Muscle of leg (tissue), 16 donors: ENCODE measurements at places on chromosomes 1 and 21.

DNA sequence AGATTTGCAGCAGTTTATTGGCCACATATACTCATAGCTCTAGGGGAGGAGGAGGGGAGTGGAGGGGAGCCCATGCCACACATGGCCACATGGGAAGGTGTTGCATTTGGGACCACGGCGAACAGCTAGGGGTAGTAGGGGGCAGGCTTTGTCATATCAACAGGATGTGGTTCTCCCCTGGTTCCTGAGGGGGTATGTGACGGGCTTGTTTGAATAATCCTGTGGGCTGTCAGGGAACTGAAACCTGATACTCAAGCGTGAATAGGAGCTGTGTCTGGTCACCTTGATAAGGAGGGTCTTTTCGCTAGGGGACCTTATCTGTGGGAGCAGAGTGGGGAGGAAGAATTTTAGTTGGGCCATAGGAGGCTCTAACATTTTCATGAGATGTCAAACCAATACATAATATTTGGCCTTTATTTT is 264.7 kb downstream of the CTH start:
- H3K4me3 ChIP-seq, result no peak overlapping the region
- no peaks in the 10 kb centered on the region for H3K4me1 ChIP-seq
- no peaks in the 10 kb centered on the region for H3K27me3 ChIP-seq
- H3K36me3 ChIP-seq, result no peaks in the 10 kb centered on the region
- DNase-seq, result no peak

DNA sequence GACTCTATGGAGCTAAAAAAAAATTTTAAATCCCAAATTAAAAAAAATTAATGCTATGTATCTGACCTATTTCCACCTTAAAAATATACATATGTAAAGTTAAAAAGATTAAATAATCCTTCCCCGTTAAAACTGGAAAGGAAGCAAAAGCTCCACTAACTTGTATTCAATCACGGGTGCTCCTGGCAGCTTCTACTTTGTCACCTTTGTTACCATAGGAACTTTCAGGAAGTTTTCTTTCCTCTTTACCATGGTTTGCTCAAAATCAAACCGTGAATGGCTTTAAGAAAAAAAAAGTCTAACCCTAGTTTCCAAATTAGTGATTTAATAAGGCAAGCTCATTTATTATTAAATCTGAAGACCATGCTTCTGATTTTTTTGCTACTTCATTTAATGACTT is 3.5 kb downstream of the GPATCH2 start:
- H3K4me1 ChIP-seq, result peaks cover 5% of the 10 kb centered on the region
- no peak overlapping the region for H3K27ac ChIP-seq
- H3K4me3 ChIP-seq, result no peak overlapping the region
- peak; percentile 30 for DNase-seq
- no peaks in the 10 kb centered on the region for H3K36me3 ChIP-seq
- no peaks in the 10 kb centered on the region for H3K27me3 ChIP-seq

- no peaks in the 10 kb centered on the region for H3K27me3 ChIP-seq
- H3K4me3 ChIP-seq, result no peak overlapping the region
- DNase-seq, result peak; percentile 49
- no peaks in the 10 kb centered on the region for H3K36me3 ChIP-seq
Measured at GRCh38 chr1:183075861-183076260, 52.6 kb downstream of the LAMC1 start.

GRCh38 chr1:223341121-223341520 is 22.9 kb downstream of the SUSD4 start:
- H3K36me3 ChIP-seq, result no peaks in the 10 kb centered on the region

- H3K27ac ChIP-seq, result no peak overlapping the region
- H3K36me3 ChIP-seq, result no peaks in the 10 kb centered on the region
- no peaks in the 10 kb centered on the region for H3K27me3 ChIP-seq
- H3K4me1 ChIP-seq, result peaks cover 15% of the 10 kb centered on the region
- DNase-seq, result no peak
- H3K4me3 ChIP-seq, result no peak overlapping the region
Measured at GRCh38 chr1:234512451-234512861, 33.5 kb upstream of the TARBP1 start.

DNA sequence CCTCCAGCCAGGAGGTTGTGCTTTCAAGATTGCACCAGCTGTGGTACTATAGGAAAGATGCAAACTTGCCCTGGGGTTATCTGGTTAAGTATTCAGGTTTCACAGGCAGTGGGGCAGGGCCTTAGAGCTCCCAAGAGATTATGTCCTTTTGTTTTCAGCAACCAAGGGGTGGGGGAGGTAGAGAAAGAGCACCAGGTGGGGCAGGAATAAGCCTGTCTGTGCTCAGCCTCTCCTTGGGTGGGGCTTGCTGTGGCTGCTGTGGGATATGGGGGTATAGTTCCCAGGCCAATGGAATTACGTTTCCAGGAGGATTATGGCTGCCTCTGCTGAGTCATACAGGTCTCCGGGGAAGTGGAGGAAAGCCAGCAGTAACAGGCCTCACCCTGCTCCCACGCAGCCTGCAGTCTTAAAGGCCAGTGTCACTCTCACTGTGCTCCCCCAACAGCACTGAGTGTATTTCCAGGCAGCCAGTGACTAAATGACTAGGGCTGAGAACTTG is 508.6 kb downstream of the RWDD3 start:
- peaks cover 4% of the 10 kb centered on the region for H3K4me1 ChIP-seq
- no peaks in the 10 kb centered on the region for H3K36me3 ChIP-seq
- peak; percentile 50 for DNase-seq
- H3K27ac ChIP-seq, result no peak overlapping the region

- no peak for DNase-seq
- H3K27ac ChIP-seq, result no peak overlapping the region
- peaks cover 4% of the 10 kb centered on the region for H3K27me3 ChIP-seq
- H3K4me1 ChIP-seq, result peaks cover 5% of the 10 kb centered on the region
Measured at GRCh38 chr1:22646384-22646783, 3.0 kb downstream of the C1QC start.

GRCh38 chr1:226875641-226876295 is 5.4 kb downstream of the PSEN2 start:
- no peak for DNase-seq
- no peak overlapping the region for H3K27ac ChIP-seq
- H3K27me3 ChIP-seq, result no peaks in the 10 kb centered on the region
- peaks cover 48% of the 10 kb centered on the region for H3K4me1 ChIP-seq
- peaks cover 38% of the 10 kb centered on the region for H3K36me3 ChIP-seq

GRCh38 chr1:91135799-91136198 is 114.0 kb upstream of the ZNF644 start:
- no peaks in the 10 kb centered on the region for H3K4me1 ChIP-seq
- H3K36me3 ChIP-seq, result no peaks in the 10 kb centered on the region

GRCh38 chr1:230957580-230957989 is 21.1 kb downstream of the TTC13 start:
- H3K4me1 ChIP-seq, result no peaks in the 10 kb centered on the region
- H3K27me3 ChIP-seq, result no peaks in the 10 kb centered on the region
- H3K4me3 ChIP-seq, result no peak overlapping the region

- no peak for DNase-seq
- peaks cover 4% of the 10 kb centered on the region for H3K4me1 ChIP-seq
- H3K27me3 ChIP-seq, result no peaks in the 10 kb centered on the region
- H3K36me3 ChIP-seq, result no peaks in the 10 kb centered on the region
- H3K27ac ChIP-seq, result no peak overlapping the region
Measured at GRCh38 chr1:174875306-174875705, 124.4 kb upstream of the CACYBP start.

DNA sequence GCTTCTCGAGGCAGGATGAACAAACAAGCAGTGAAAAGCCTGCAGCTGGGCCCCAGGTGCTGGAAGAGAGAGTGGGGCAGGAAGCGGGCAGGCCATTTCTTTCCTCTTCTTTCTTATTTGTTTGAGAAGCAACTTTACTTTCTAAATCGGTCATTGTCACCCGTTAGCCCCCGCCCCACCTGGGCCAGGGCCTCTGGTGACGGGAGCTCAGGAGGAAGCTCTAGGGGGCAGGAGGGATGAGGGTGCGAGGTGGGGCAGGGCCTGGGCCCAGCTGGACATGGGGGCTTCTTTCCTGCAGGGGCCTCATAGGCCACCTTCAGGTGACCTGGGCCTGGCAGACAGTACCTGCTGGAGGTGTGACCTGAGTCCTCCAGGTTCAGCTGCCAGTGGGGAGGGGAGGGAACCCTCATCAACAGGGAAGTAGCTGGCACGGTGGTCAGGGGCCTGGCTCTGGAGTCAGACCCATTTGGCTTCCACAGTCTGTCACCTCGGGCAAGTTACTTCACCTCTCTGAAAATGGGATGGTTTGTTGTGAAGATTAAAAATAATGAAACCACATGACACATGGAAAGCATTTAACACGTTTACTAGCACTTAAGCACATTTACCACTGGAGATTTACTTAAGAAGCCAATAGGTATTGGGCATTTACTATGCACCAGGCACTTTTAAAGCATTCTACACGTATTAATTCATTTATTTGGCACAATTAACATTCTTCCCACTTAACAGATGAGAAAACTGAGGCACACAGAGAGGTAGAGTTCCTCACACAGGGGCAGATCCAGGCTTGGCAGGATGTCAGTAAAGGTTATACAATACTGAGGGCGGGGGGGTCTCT is 54.1 kb upstream of the ID3 start:
- peaks cover 7% of the 10 kb centered on the region for H3K27me3 ChIP-seq
- H3K36me3 ChIP-seq, result no peaks in the 10 kb centered on the region
- H3K4me3 ChIP-seq, result no peak overlapping the region

- H3K4me3 ChIP-seq, result no peak overlapping the region
- H3K27ac ChIP-seq, result no peak overlapping the region
- H3K4me1 ChIP-seq, result peaks cover 5% of the 10 kb centered on the region
- no peaks in the 10 kb centered on the region for H3K27me3 ChIP-seq
- DNase-seq, result no peak
Measured at GRCh38 chr1:87215592-87215991, 113.1 kb upstream of the LMO4 start.
